ENCODE measurements at places on chromosomes 6 and 20. TPM values are rescaled to one million over a fixed set of nuclear protein-coding genes. Genes with fewer than 3 reads are reported as not detected.

Gene NDUFAF5
- 11.2 TPM for total RNA-seq

Gene C6orf163
- total RNA-seq, result 2.6 TPM

Gene IL17F
- total RNA-seq, result not detected

Gene SRSF12
- under 0.01 TPM for total RNA-seq

Gene MEI4
- total RNA-seq, result not detected

Gene E2F3
- total RNA-seq, result 17.0 TPM

Gene WFDC5
- not detected for total RNA-seq

Gene OPRM1
- total RNA-seq, result not detected

Gene SPACA1
- not detected for total RNA-seq

Gene UST
- 18.4 TPM for total RNA-seq

Gene DLK2
- 0.57 TPM for total RNA-seq

Gene BCLAF1
- total RNA-seq, result 147 TPM

Gene SLC9A8
- 11.8 TPM for total RNA-seq
